ENCODE measurements at places on chromosomes 7 and 10.

DNA sequence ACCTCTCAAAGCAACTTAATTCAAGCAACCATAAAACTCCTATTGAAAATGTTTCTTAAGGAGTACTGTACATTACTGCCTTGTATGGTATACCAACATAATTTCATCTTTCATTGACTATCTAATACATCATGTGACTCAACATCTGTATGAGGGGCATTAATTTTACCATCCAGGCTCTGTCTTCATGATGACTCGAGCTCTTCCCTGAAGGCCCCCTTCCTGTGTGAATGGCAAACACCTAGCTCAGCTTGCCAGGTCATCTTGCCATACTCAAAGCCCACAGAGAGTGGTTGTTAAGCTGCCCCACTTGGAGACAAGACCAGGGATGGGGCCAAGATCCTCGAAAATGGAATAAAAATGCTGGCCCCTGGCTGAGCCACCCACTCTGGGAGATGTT lies 82.4 kb downstream of the SGMS1 start:
- no peak for DNase-seq

DNA sequence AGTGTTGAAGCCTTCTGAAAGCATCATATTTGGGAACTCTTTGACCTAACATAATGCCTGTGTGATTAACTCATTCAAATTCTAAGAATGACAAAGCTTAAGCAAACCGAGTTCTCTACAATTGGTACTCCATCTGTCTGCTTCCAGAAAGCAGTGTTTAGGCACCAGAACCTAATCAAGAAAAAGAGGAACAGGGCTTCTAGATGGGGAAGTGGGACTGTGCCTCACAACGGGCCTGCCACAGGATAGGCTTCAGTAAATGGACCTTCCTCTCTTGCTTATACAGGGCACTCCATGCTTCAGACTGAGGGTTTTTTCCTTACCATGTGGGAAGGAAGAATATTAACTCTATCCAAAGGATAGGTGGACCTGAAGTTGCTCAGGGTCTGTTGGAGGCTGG lies 808.1 kb downstream of the XPNPEP1 start:
- no peak for DNase-seq

GRCh38 chr7:50554431-50555322 lies 10.5 kb downstream of the DDC start:
- no peak for DNase-seq

GRCh38 chr10:102682416-102682815 lies 31.8 kb downstream of the ARL3 start:
- no peak for DNase-seq

GRCh38 chr7:129110982-129111376 lies 33.5 kb upstream of the TSPAN33 start:
- DNase-seq: no peak

Measured in foreskin fibroblast (primary cell).